ENCODE measurements at places on chromosomes 2 and 18.

GRCh38 chr18:55400081-55400480, 187.9 kb downstream of the TCF4 start:
- no peak for DNase-seq

DNA sequence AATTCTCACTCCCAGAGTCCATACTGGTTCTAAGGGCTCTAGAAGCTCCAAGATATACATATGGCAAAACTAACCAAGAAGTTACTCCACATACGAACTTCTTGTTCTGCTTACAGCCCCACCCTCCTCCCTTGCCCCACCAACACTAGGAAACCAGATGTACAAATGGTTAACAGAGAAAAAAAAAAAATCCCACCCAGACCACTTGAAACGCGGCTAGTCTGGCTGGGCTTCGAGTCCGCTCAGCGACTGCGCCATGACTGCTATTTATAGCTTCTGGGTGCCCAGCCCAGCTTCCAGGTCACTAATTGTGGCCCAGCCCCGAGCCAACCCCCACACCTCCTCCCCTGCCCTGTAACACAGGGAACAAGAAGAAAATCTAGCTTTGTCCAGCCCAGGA, 47.0 kb upstream of the IHH start:
- DNase-seq, result no peak

- peak; percentile 67 for DNase-seq
Measured at GRCh38 chr2:20213651-20214565, 11.0 kb downstream of the SDC1 start.

- no peak for DNase-seq
Measured at GRCh38 chr2:163198972-163199371, 360.4 kb upstream of the KCNH7 start.

GRCh38 chr2:60047944-60048525, 505.4 kb downstream of the BCL11A start:
- DNase-seq, result no peak

DNA sequence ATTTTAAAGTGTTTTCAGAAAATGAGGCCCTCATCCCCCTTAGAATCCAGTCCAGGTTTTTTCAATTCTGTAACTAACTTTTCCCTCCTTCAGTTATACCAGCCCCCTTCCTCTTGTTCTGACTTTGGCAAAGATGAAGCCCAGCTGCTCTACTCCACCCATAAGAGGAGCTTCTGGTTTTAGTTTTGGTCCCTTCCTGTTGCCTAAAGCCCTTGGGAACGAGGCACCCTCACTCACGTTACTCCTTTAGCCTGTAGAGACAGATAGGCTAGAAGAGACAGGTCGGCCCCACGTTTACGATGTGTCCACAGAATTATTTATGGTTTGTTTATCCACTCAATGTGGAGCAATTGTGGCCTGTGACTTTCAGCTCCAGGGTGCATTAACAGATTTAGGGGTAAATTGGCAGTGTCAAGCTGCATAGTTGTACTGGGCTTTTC, 454.2 kb upstream of the TNP1 start:
- DNase-seq, result no peak

All from spleen (tissue), 13 donors.